Endothelial cell of umbilical vein (primary cell): ENCODE measurements at places on chromosomes 2 and 18. TPM values are rescaled to one million over a fixed set of nuclear protein-coding genes. Genes with fewer than 3 reads are reported as not detected.

GRCh38 chr2:119696494-119697030 lies 17.6 kb downstream of the TMEM177 start:
- H3K4me1 ChIP-seq, result no peaks in the 10 kb centered on the region
- no peak overlapping the region for H3K4me3 ChIP-seq
- no peak overlapping the region for H3K27ac ChIP-seq
- no peaks in the 10 kb centered on the region for H3K27me3 ChIP-seq

DNA sequence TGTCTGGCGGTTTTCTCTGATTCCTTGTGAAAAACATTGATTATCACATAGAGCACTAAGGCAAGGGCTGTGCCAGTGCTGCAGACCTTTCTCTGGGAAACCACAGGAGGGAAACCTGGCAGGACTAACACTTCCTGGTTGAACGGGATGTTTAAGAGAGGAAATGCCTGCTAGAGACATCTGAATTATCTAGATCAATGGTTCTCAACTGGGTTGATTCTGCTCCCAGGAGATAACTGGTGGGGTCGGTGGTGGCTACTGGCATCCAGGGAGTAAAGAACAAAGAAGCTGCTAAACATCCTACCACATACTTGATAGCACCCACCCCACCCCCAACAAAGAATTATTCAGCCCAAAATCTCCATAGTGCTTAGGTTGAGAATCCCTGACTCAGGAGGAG lies 37.5 kb downstream of the DDX18 start:
- peaks cover 19% of the 10 kb centered on the region for H3K4me1 ChIP-seq
- peaks cover 27% of the 10 kb centered on the region for H3K27me3 ChIP-seq
- H3K36me3 ChIP-seq, result no peaks in the 10 kb centered on the region

DNA sequence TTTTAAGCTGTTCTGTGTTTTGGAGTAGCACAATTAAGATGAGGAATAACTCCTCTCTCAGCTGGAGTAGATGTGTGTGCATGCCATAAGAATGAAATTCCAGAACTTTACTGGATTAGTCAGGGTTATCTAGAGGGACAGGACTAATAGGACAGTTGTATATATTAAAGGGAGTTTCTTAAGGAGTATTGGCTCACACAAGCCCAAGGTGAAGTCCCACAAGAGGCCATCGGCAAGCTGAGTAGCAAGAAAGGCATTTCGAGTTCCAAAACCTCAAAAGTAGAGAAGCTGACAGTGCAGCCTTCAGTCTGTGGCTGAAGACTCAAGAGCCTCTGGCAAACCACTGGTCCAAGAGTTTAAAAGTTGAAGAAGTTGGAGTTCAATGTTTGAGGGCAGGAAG lies 113.7 kb downstream of the RIT2 start:
- no peak overlapping the region for H3K27ac ChIP-seq
- no peak overlapping the region for H3K4me3 ChIP-seq
- H3K36me3 ChIP-seq, result no peaks in the 10 kb centered on the region
- no peaks in the 10 kb centered on the region for H3K27me3 ChIP-seq

ZNF519 gene
- total RNA-seq, result 7.1 and 8.6 TPM in 2 replicates

PPP1R1C gene
- total RNA-seq, result 0.55 TPM in 1 of 2 replicates, not detected in the other

SEH1L gene
- total RNA-seq, result 42.8 and 45.9 TPM in 2 replicates
